Daoy (cell line): ENCODE measurements at places on chromosomes 5 and 9.

GRCh38 chr5:164869325-164869724, 1363.9 kb downstream of the MAT2B start:
- DNase-seq, result no peak

GRCh38 chr5:181054871-181055459, 14.9 kb downstream of the BTNL9 start:
- DNase-seq, result no peak

- DNase-seq, result peak; percentile 13
Measured at GRCh38 chr5:163506726-163507125, 1.3 kb downstream of the MAT2B start.

GRCh38 chr9:38015906-38016305, 53.1 kb downstream of the SHB start:
- no peak for DNase-seq

DNA sequence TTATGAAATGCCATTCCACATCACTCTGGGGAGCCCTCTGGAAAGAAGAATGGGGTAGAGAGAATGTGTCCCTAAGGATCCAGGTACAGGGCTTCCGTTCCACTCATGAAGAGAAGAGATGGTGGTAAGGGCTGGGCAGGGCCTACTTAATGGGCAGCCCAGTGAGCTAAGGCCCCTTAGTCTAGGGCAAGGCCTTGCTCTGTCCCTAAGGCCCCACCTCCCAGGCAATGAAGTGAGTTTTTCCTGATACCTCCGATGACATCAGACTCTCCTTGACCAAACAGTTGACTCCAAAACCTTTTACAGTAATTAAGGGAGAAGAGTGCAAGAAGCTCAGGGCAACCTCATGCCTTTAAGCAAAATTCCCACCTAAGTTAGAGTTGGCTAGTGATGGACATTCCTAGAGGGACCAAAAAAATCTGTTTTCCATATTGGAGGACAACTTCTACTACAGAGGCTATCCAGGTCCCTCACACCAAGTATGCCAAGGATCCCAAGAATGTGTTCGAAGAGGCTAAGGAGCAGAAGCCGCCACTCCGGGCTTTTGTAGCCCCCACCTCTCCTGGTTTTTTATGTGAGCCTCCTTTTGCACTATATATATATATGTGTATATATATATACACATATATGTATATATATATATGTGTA, 5.9 kb downstream of the KLF9 start:
- DNase-seq, result no peak

- no peak for DNase-seq
Measured at GRCh38 chr5:34606101-34606500, 50.0 kb upstream of the RAI14 start.

DNA sequence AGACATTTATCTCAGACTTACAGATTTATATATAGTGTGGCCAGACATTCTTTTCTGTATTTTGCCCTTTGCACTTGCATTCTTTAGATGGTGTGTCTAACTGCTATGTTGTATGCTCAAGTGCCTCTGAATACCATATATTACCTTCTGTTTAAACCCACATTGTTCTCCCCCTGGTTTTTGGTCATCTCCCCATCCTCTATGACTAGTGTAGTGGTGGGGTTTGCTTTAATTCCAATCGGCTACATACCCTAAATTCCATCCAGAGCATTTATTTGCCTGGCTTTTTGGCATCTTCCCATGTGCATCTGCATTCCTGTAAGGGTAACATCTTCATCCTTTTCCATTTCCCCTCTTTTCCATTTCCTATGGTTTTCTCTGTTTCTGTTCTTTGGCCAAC, 271.0 kb upstream of the SLC30A5 start:
- DNase-seq, result no peak

GRCh38 chr9:10855847-10856246, 243.0 kb upstream of the PTPRD start:
- DNase-seq, result peak; percentile 20

GRCh38 chr5:41840251-41840650, 30.0 kb downstream of the OXCT1 start:
- DNase-seq, result no peak

- DNase-seq, result no peak
Measured at GRCh38 chr9:15469862-15470261, 40.9 kb downstream of the PSIP1 start.

- DNase-seq, result no peak
Measured at GRCh38 chr5:56251918-56252553, 18.9 kb upstream of the ANKRD55 start.

GRCh38 chr5:3659907-3660306, 64.3 kb downstream of the IRX1 start:
- DNase-seq, result peak; percentile 76

DNA sequence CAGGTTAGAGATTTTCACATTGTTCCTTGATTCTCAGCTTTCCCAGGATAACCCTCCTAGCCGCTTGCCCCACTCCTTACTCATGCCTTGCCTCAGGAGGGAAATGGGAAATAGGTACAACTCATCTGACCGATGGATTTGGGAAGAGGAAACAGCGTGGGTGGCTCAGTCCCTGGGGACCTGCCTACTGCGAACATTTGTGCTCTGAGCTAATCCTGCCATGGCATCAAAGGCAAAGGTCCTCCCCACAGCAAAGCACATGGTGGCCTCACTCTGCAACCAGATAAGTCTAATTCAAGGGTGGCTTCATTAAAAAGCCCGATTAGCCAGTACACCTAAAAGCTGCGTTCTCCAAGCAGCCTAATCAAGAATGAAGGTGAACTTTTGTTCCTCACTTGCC, 82.4 kb upstream of the ADRA1B start:
- peak; percentile 26 for DNase-seq

DNA sequence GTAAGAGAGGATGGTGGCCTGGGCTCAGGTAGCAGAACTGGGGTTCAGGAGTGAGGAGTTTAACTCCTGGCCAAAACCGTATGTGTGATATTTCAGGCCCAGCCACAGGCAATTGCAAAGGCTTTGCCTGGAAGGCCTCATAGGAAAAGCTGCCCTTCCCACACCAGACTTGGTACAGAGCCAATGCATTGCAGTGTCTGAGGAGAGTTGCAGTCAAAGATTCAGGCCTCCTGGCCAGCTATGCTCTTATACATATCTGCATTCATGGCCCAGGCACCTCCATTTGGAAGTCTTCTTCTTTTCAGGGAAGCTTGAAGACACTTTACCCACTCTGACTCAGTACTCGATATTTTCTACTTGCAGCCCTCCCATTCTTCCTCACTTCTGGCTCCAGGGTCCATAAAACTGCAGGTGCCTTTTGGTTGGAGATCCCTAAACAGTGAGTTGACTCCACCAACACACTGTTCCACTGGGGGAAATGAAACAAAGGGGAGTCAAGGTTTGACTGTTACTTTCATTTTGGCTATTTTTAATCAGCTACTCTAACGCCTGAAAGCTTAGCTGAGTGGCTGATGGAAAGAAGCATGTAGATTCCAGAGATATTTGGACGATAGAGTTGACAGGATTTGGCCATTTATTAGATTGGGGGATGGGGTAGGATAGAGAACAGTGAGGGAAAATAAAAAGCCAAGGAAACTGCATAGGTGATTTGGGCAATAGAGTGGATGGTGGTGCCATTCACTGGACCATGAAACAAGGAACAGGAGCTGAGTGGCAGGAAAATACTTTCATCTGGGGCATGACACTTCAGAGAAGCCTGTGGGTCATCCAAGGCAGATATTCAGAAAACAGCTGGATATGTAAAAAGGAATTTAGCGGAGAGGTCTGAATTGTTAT, 30.6 kb upstream of the IL33 start:
- no peak for DNase-seq

GRCh38 chr9:76620996-76621395, 143.2 kb upstream of the PCA3 start:
- no peak for DNase-seq

- no peak for DNase-seq
Measured at GRCh38 chr5:140366589-140367255, 6.7 kb downstream of the SLC4A9 start.

DNA sequence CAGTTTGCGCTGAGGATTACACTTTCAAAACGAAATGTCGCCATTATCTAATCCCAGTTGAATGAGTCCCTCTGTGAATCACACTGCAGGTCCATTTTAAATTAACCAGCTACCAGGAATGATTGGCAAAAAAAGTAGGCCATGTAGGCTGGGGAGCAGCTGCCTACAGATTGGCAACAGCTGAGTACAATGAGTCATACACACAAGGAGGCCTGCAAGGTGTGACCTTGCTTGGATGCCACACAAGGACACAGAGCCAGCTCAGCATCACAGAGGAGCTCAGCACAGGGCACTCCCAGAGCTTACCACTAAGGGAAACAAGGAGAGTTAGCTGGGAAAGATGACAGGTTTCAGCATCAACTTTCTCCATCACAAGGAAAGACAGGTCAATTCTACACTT, 12.9 kb downstream of the HAVCR1 start:
- peak; percentile 43 for DNase-seq

- no peak for DNase-seq
Measured at GRCh38 chr5:38404667-38405276, 146.4 kb downstream of the EGFLAM start.

- no peak for DNase-seq
Measured at GRCh38 chr5:172209714-172210113, 15.7 kb downstream of the EFCAB9 start.

- DNase-seq, result no peak
Measured at GRCh38 chr5:91150636-91151035, 232.5 kb downstream of the ARRDC3 start.

GRCh38 chr5:171986772-171987171, 19.7 kb downstream of the FBXW11 start:
- DNase-seq, result no peak

GRCh38 chr9:90132866-90133265, 509.8 kb downstream of the DIRAS2 start:
- no peak for DNase-seq

- DNase-seq, result peak; percentile 63
Measured at GRCh38 chr5:150148117-150148927, 7.3 kb downstream of the PDGFRB start.

- DNase-seq, result no peak
Measured at GRCh38 chr9:114849450-114849849, 43.6 kb upstream of the TNFSF15 start.

DNA sequence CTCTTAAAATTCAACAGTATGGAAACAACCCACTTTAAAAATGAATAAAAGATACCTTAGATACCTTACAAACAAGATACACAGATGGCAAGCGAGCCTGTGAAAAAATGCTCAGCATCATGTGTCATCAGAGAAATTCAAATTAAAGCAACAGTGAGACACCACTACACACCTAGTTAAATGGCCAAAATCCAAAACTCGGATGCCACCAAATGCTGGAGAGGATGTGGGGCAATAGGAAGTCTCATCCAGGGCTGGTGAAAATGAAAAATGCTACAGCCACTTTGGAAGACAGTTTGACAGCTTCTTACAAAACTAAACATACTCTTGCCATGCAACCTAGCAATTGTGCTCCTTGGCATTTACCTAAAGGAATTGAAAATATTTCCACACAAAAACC, 17.9 kb downstream of the DUSP1 start:
- no peak for DNase-seq

- no peak for DNase-seq
Measured at GRCh38 chr5:31758803-31759425, 120.0 kb downstream of the PDZD2 start.

GRCh38 chr5:34047143-34047542, 4.1 kb upstream of the C1QTNF3 start:
- DNase-seq, result no peak

GRCh38 chr5:5145651-5146529, 5.8 kb downstream of the ADAMTS16 start:
- DNase-seq, result peak; percentile 93

DNA sequence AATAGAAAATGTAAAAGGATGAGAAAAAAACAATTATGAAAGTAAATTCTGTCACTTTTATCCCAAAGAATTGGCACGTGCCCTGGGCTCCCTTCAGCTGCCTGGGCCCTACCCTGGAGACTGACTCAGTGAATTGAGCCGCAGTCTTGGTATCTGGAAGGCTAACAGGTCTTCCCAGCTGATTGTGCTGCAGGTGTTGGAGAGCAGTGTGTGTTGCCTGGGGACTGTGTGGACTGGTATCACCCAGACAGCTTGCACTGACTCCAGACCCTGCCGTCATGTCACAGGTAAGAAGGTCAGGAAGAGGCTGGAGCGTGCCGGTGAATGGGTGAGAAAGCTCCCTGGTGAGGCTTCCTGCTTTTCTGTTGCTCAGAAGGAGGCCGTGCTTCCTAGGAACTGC, 83.3 kb downstream of the AOPEP start:
- DNase-seq, result no peak

GRCh38 chr5:59837071-59837470, 56.5 kb downstream of the PDE4D start:
- DNase-seq, result no peak

- peak; percentile 54 for DNase-seq
Measured at GRCh38 chr9:87464110-87464991, 33.3 kb upstream of the DAPK1 start.

DNA sequence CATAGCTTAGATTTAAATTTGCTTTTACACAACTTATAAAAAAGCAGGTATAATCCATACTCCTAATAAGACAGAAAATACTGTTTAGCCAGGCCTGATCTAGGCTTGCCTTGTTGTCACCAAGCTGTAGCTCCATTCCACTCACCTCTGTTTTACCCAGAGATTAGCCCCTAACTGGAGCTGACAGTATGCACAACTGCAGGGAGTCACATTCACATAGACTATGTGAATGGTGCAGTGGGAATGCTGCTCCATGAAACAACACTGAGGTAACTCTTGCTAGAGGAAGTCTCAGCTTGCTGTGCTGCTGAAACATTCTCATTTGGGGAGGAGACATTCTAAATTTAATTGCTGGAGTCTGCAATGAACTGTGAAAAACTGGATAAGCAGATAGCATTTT, 209.1 kb downstream of the TMEM232 start:
- no peak for DNase-seq

DNA sequence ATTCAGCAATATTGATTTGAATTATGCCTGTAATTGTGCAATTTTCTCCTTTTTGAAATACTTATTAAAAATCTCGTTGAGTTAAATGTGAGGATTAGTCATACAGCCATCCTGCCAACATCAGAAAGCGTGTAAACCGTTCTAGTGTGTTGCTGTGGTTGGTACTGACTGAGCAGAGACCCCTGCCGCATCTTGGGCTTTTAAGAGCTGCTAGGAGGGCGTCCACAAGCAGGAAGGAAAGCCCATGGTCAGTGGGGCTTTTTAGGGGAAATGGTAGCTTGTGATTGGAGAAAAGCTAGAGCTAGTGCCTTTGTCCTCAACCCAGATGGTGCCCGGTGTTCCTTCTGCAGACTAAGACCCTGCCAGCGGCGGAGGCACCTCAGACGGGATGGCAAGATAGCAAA, 1.3 kb downstream of the SDHA start:
- DNase-seq, result no peak

- no peak for DNase-seq
Measured at GRCh38 chr9:137066096-137066861, 4.1 kb downstream of the SAPCD2 start.

- peak; percentile 48 for DNase-seq
Measured at GRCh38 chr9:121819428-121820231, 168.2 kb downstream of the DAB2IP start.
